ENCODE measurements at places on chromosomes 2 and 18. TPM values are rescaled to one million over a fixed set of nuclear protein-coding genes. Genes with fewer than 3 reads are reported as not detected.

The HRH4 gene
- total RNA-seq, result not detected

DNA sequence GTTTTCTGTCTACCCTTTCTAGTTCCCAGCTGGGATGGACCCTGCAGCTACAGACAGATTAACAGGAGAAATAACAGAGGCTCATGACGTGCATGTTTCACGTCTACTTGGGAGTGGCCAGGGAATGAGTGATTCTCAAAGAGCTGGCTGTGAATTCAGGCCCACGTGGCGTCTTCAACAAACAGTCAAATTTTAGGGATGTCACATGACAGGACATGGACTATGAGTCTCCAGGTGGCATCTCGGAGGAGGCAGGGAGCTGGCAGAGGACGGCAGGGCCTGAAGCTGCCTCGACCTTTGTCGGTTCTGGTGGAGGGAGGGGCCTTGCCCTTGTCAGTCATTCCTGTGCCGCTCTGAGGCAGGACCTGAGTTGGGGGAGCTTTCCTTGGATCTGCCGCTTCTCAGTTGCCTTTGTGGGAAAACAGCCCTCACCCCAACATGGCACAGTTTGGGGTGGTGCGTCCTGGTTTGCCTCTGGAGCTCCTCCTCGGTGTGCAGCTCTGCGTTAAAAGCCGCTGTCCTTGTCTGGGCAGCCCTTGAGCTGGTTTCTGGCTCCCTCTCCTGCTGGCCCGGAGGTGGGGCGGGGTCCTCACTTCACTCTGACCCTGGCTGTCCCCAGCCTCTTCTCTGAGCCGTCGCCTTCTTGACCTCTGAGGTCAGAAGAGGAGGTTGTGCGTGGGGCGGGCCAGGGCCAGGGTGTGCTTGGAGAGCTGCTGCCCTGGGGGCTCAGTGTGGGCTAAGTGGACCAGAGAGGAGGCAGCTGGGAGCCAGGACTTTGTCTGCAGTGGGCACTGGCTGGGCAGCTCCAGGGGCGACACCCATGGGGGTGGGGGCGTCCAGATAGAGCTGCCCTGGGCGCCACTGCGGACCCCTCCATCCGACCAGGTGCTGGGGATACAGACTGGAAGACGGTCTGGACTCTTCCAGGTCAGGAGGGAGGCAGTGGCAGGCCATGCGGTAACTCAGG, 12.1 kb upstream of the GAL3ST2 start:
- DNase-seq, result peak; percentile 70

- DNase-seq, result no peak
These were observed 43.0 kb upstream of the CYBRD1 start for GRCh38 chr2:171479154-171479814.

DNA sequence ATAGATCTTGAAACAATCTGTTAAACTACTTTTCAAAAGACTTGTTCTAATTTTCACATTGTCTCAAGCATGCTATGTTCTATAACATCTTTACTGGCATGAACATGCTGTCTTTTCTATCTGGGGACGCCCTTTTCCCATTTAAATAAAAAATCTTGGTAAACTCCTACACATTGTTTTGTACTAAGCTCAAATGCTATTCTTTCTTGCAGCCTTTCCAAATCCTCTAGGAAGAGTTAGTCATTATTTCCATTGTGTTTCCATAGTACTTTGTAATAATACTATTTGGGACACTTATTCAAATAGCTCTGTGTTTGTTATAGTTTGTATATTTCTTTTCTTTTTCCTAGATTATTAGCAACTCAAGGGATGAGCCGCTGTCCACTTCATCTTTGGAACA, 828.6 kb upstream of the FSHR start:
- DNase-seq, result no peak

GRCh38 chr2:65015731-65016130, 26.5 kb downstream of the SLC1A4 start:
- DNase-seq, result no peak

DNA sequence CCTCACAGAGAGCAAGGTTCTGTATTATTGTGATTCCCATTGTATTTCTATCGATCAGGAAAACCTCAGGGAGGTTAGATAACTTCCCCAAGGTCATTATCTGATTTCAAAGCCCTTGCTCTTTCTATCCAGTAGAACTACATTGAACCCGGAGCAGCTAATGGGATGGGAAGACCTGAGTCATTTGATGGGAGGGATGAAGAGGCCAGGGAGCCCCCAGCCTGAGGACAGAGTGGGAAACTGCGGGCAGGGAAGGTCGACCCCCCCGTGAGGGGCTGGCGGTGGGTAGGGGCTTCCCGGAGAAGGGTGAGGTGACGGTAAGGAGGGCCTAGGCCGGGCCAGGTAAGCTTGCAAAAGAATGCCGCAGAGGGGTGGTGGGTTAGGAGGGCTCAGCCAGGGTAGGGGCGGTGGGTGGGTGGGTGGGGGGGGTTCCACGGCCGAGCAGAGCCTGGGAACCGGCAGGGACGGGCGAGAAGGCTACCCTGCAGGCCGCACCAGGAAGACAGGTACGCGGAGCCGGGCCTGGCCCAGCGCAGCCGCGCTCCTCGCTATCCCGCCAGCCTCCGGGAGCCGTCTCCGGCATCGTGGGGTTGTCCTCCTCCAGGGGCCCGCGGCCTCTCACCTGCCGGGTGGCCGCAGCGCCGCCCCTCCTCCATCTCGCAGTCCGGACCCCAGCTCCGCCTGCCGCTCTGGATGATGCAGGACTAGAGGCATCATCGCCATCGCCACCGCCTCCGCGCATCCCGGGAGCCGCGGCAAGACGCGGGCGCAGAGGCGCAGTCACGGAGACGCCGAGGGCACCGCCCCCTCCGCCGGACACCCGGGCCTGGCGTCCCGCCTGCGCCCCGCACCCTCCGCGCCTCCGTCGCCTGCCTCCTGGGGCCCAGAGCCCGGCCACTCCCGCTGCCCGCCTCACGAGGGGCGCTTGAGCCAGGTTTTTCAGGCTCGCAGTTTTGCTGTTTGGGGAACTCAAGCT, at the start of gene GPR75:
Gene GPR75 (minus strand): TSS at position 762 of the 976 bp plus-strand sequence. CDS start 5,211 bp downstream, outside the sequence.
- DNase-seq, result no peak

The ALK gene
- 0.37 TPM for total RNA-seq

The DSG1 gene
- total RNA-seq, result not detected

DNA sequence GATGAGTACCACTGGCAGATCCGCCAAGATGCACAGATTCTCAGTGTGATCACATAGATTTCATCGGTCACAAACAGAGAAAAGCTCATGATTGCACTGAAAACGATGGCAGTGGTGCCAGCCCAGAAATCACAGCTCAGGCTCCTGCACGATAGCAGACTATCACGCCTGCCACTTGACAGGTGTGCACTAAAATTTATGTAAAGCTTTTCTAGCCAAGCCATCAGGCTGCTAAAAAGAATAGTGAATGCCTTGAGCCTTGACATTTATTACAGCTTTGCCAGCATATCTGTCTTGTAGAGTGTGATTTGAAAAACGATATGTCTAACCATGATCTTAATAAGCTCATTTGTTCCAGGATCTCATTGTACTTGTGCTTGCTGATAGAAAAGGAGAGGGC, 409.5 kb upstream of the CWC22 start:
- DNase-seq, result no peak

The FOXI3 gene
- total RNA-seq, result not detected

- DNase-seq, result peak; percentile 99
These were observed at the start of gene PRADC1 for GRCh38 chr2:73233154-73233931. PRADC1 (minus strand) TSS chr2:73233239; CDS start chr2:73233160, 79 bp downstream.

DNA sequence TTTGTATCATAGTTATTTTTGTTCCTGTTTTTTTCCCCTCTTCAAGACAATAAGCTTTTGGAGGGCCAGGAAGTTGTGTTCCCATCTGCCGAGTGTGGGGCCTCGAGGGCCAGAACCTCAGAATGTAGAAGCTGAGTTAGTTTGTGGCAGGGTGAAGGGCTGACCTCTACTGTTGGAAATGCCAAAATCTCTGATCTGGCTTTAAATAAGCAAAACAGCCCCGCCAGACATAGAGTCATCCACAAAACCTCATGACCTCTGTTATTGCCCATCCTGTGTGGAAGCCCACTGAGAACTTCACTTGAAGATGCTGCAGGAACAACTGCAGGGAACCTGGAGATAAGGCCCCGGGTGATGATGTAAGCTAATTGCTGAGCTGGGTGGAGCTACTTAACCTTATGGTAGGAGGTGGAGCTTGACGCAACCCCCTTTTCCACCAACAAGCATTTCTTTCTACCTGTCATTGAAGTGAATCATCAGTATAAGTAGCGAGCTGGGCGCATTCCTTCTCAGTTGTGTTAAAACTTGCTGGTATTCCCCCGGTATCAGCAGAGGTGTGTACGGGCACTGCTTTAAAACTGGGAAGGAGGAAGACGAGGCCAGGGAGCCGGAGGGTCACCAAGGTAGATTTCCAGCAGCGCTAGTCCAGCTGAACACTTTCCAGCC, 177.2 kb downstream of the NEDD4L start:
- DNase-seq, result no peak

DNA sequence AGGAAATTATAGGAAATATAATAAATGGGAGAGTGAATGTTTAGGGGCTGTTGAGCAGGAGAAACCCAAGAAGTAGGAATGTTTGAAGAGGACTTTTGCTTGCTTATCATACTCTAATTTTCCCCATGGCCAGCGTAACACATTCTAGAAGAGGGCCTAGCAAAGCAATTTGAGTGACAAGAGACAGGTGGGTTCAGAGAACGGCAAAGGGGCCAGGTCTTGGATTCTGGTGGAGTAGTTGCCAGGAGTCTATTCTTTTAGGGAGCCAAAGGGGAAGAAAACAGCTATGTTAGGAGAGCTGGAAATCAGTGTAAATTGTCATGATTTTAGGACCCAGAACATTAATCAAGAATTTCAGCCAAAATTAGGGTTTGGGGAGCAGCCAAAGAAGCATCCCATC, 96.5 kb downstream of the COL5A2 start:
- no peak for DNase-seq

The GPBAR1 gene
- total RNA-seq, result 4.2 TPM
